HEK293T (cell line): ENCODE measurements at places on chromosomes 13 and 19.

- DNase-seq = no peak
Measured at GRCh38 chr13:86135856-86136255, 336.6 kb upstream of the SLITRK6 start.

DNA sequence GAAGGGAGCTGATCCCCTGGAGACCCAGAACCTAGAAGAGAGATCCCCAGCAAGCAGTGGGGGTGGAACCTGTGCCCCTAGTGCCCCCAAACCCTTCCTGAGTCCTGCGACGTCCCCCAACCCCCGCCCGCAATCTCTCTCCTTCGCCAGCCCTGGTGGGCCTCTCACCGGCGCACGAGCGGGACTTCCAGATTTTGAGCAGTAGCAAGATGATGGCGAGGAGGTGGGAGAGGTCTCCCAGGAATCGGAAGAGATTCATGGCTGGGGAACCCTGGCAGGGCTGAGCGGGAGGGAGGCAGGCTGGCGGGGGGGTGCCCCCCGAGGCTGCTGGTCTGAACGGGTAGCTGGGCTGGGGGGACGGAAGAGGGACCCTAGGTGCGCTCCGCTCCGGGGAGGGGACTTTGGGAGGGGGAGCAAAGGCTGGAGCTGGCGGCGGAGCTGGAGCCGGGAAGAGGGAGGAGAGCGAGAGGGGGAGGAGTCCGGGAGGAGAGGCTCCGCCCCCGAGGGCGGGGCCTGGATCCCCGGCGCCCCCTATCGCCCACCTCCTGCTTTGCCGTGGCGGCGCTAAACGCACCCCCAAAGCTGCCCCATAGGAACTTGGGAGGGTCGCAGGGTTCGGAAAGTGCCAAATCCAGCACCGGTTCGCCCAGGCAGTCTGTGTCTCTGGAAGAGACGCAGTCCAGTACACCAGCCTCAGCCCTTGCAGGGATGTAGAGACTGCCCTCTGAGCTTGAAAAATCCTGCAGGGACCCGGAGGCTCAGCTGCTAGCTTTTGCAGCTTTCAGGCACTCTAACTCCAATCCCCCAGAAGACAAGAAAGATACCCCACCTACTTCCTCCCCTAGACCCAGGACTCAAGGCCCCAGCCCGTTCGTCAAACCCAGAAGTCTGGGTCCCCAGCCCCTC is at the start of gene KDELR1:
KDELR1 (minus strand) TSS at position 452 of the 906 bp plus-strand sequence; CDS start at position 259, 193 bp downstream.
- DNase-seq = peak; percentile 92

DNA sequence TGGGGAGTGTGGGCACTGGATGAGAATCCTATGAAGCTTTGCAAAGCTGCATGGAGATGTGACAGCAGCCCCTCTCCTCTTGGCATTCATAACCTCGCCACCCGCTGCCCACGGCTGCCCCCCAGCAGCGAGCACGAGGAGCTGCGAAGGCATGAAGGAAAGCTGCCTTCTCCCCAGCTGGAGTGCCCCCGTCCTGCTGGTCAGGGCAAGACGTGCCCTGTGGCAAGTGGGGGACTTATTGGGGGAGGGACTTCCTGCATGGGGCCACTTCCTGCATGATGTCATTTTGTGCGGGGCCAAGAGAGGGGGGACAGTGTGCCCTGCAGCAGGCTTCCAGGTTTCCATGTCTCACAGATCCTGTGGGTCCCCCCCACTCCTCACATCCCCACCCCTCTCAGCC is 85.9 kb downstream of the TSHZ3 start:
- DNase-seq = no peak

GRCh38 chr19:917323-918151 is at the start of gene KISS1R:
TSS of gene KISS1R (plus strand) at chr19:917333. CDS start at chr19:917503, 170 bp downstream.
- peak; percentile 46 for DNase-seq

DNA sequence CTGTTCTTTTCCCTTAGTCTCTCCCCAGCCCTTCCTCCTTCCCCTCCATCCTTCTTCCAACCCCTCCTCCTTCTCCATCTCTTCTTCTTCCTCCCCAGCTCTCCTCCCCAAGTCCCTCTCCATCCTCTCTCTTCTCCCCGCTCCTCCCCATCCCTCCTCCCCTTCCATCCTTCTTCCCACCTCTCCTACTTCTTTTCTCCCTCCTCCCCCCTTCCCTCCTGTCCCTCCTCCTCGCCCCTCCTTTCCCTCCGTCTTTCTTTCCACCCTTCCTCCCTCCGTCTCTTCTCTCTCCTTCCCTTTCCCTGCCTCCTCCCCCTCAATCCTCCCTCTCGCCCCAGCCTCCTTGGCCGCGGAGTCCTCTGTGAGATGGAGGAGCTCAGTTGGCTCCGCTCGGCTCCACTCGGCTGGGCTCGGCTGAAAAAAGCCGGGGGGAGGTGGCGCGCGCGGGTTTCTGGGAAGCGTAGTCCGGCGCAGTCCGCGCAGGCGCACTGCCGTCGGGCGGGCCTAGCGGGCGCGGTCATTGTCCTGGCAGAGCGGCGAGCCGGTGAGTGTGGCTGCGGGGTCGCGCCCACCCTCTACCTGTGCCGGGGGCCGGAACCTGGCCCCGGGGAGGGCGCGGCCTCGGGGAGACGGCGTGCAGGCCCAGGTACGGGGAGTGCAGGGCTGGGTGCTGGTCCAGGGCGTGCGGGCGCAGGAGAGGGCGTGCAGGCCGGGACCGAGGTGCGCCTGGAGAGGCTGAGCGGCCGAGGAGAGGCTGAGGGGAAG is at the start of gene ZNF71:
ZNF71 (plus strand) TSS at position 520 of the 765 bp plus-strand sequence. CDS start 6,257 bp downstream, outside the sequence.
- peak; percentile 94 for DNase-seq

GRCh38 chr13:110134801-110135200 is 172.2 kb downstream of the COL4A1 start:
- DNase-seq = no peak

DNA sequence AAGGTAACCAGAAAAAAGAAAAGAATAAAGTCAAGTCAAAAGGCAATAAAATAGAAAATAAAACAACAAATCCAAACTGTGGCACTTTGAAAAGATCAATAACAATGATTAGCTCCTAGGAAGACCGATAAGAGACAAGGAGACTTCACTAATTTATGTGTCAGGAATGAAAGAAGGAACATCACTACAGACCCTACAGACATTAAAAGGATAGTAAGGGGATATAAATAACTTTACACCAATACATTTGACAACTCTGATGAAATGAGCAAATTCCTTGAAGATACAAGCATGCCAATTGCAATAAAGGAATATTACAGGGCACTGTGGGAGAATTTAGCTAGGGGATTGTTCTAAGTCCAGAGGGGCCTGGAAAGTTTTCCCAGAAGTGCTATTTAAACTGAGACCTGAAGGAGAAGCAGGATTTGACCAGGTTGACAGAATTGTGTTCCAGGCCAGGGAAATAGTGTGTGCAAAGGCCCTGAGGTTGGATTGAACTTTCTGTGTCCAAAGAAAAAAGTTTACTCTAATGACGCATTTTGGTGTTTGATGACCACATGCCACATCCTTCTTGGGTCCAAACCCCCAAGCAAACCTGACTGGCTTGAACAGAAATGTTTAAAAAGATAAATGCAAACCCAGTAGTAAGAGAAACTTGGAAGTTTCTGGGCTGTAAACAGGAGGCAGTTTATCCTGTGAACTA is 1.6 kb upstream of the C19orf38 start:
- DNase-seq = no peak

- DNase-seq = no peak
Measured at GRCh38 chr13:114101358-114102130, 30.9 kb downstream of the RASA3 start.

DNA sequence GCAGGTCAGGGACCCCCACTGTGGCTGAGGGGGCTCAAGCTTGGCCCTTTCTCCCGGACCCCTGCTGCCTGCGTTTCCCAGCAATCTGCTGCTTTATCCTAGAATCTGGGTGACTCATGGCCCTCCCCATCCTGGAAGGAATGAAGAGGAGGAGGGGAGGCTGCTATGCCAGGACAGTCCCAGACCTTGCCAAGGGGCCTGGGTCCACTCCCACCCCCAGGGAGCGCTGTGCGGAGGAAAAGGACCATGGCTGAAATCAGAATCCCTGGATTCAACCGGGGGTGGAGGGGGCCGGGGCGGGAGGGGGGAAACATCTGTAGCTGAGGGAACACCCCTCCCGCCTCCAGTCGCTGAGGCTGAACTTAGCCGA is 20.5 kb downstream of the ZNF114 start:
- DNase-seq = peak; percentile 38

DNA sequence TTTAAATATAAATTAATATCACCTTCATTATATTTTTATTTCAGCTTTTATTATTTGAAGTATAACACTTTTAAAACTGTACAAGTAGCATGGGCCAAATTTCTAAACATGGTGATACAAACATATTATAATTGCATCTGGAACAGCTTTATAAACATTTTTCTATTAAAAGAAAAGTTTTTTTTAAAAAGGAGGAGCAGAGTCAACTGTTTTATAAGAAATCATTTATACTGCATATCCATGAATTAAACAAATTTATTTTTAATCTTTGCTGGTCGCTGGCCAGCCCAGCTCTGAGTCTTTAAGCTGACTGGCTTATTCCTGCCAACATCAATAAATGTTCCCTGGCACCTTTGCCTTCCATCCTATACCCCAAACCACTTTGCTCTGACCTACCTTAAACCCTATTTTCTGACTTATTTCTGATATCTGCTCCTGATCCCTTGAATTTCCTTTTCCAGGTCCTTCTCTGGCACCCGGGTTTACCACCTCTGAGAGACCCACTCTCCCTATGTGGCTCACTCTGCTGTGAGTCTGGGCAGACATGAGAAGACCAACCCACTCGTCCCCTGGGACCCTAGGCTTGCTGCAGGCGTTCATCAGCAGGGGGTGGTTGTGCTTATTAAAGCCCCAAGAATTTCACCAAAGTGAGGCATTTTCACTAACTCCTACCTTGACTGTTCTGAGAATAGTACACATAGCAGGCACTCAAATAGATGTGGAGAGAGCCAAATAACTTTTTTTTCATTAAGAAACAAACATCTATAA is 220.3 kb downstream of the KLF12 start:
- DNase-seq = no peak

- no peak for DNase-seq
Measured at GRCh38 chr13:98429977-98430736, 146.8 kb downstream of the STK24 start.

DNA sequence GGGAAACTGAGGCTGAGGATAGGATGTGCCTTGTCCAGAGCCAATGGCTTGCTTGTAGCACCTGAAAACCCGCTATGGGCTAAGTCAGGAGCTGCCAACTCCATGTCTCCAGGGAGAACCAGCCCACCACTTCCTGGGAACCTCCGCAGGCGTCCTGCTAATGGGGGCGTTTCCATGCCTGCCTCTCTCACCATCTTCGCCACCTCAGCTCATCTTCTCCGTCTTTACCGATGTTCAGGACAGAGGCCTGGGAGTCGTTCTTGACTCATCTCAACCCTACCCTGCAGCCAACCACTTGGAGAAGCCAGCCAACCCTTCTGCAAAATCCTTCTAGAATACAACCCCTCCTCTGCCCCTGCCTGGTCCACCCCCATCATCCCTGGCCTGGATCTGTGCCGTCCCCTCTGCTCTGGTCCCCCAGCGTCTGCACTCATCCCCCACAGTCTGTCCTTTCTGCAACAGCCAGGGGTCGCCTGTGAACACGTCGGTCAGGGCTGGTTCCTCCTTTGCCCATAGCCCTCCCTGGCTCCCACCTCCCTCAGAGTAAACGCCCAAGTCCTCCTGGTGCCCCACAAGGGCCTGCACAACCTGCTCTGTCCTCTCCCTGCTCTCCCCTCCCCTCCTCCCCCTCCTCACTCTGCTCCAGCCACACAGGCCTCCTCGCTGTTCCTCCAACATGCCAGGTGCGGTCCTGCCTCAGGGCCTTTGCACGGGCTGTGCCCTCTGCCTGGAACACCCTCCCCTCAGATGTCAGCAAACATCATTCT is 31.0 kb downstream of the PTPRS start:
- DNase-seq = no peak

- DNase-seq = no peak
Measured at GRCh38 chr13:46490129-46490528, 62.8 kb upstream of the LRCH1 start.

DNA sequence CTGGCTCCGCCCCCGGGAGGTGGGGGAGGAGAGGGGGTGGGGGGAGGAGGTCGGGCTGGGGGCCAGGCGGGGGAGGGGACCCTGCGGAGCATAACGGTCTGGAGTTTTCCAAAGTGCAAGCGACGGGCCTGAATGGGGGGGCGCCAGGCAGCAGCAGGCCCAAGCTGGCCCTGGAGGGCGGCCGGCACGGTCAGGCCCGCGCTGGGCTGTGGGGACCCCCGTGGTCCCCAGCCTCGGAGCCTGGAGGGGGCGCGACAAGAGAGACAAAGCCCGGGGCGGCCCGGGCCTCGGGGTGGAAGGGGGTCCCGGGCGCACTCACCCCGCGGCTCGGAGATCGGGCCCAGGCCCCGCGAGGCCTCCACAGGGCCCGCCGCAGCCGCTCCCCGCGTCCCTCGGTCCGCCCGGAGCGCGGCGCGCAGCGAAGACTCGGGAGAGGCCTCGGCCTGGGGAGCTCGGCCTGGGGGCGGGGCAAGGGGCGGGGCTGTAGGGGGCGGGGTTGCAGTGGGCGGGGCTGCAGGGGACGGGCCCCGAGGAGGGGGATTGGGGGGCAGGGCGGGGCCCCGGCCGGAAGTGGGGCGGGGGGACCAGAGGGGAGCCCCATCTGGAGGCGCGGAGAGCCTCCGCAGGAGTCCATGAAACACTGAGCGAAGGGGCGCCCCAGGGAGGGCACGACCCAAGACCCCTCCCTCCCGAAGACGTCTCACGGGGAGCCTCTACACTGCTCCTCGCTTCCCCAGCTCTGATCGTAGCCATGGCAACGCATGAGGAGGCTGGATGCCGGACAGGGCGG is 47.6 kb downstream of the PTPRS start:
- peak; percentile 96 for DNase-seq

DNA sequence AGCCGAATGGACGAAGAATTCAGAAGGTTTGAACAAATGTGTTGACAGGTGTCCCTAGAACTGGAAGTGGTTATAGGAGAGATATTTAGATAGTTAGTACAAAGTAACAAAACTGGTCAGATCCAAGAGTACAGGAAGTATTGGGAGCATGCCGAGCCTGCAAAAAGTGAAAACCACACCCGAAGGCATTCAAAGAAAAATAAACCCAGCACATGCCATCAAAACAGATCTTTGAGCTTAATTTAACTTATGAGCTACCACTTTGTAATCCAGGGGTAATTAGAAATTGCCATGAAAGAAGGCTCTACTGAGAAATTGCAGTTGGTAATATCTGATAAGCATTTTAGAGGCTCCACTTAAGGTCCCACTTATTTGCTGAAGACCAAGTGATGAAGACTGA is 214.2 kb downstream of the DNAJC15 start:
- DNase-seq = no peak
